ENCODE measurements at places on chromosomes 16 and 17.
A peak's percentile ranks its signal among the peaks of the same experiment; 100 is the strongest.

GRCh38 chr16:84483882-84484565 is 20.4 kb downstream of the MEAK7 start:
- DNase-seq: no peak

DNA sequence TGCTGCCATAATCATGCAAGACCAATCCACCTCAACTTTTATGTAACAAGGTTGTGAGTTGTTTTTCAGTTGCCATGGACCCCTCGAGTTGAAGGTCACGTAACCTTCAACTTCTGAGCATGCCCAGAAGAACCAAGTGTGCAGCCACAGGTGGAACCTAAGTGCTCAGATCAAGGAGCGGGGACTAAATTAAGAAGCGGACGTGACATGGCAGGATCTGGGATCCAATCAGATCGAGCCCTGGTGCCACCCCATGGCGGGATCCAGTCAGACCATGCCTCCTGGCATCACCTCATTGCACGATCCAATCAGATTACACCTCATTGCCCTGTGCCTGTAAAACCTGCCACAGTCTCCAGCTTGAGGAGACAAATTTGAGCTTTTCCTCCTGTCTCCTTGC is 204.5 kb upstream of the CDH5 start:
- no peak for DNase-seq

- DNase-seq: peak; percentile 17
Observed at GRCh38 chr17:72171703-72172667, 51.2 kb downstream of the SOX9 start.

DNA sequence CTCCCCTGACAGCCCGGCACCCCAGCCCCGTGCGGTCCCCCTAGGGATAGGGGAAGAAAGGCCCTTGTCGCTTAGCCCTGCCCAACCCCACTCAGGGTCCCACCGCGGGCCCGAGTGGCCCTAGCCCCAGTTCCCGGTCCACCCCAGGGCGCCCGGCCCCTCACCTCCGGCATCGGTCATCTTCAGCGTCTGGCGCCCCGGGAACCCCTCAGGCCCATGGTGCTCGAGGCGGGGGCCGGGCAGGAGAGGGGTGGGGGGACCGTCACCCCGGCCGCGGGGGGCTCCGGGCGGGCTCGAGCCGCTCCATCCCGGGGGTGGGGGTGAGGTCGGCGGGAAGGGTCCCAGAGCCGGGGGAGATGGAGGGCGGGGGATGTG is 620 bp downstream of the SAMD14 start:
- no peak for DNase-seq

DNA sequence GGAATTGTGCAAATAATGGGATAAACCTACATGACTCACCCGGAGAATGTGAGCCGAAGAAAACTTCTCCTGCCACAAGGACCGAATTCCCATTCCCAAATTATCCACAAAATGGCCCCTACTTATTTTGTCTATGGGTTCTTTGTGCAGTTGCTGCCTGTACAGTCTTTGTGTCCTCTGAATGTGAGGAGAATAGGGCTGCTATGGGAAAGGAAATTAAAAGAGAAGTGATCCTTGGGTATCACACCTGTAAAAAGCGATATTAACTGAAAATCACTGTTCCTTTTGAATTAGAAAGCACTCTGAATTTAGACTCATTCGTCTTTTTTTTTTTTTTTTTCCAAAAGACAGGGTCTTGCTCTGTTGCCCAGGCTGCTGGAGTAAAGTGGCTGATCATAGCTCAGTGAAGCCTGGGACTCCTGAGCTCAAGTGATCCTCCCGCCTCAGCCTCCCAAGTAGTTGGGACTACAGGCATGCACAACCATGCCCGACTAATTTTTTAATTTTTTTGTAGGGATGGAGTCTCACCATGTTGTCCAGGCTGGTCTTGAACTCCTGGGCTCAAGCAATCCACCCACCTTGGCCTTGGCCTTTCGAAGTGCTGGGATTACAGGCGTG is 45.4 kb downstream of the CHD9 start:
- no peak for DNase-seq

GRCh38 chr16:88012360-88012759 is 61.1 kb downstream of the BANP start:
- no peak for DNase-seq

GRCh38 chr17:78725448-78726021 is 56.5 kb downstream of the CYTH1 start:
- no peak for DNase-seq

- no peak for DNase-seq
Observed at GRCh38 chr16:85174871-85175723, 62.8 kb upstream of the CIBAR2 start.

DNA sequence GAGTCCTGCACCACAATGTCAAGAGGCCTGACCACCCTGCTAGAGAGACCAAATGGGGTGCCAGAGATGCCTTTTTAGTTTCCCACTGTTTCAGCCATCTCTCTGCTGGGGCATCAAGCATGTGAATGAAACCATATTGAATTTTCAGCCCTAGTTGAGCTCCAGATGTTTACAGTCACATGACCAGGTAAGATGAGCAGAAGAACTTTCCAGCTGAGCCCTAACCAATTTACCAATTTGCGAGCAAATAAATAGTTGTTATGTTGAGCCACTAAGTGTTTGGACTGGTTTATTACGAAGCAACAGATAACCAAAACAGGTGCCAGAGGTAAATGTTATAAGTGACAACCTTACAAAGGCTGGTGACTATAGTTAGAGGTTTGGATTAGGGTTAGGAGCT is 209.1 kb upstream of the CCL2 start:
- no peak for DNase-seq

- peak; percentile 30 for DNase-seq
Observed at GRCh38 chr17:30519707-30520106, 42.5 kb downstream of the GOSR1 start.
